Suppressor macrophage treated with lipopolysaccharide for 4 hours (primary cell): ENCODE measurements at places on chromosomes 16 and 17.

DNA sequence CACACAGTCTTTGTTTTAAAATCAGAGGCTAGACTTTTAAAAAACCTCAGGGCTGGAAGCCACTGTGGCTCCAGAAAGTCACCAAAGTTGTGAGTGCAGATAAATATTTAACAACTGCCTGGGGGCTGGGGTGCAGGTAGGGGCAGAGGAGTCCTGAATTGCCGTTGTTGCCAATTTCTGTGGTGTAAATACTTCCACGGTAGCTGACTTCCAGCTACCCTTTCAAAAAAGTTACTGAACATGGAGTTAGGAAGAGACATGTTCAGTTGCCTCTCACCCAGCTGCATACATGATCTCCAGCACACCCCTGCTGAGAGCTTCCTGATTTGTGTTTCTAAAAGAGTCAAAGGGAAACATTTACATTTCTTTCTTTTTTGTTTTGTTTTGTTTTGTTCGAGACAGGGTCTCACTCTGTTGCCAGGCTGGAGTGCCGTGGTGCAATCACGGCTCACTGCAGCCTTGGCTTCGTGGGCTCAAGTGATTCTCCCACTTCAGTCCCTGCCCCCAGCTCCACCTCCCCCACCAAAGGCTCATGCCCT lies 58.7 kb downstream of the PLXDC1 start:
- DNase-seq, result peak; percentile 66

DNA sequence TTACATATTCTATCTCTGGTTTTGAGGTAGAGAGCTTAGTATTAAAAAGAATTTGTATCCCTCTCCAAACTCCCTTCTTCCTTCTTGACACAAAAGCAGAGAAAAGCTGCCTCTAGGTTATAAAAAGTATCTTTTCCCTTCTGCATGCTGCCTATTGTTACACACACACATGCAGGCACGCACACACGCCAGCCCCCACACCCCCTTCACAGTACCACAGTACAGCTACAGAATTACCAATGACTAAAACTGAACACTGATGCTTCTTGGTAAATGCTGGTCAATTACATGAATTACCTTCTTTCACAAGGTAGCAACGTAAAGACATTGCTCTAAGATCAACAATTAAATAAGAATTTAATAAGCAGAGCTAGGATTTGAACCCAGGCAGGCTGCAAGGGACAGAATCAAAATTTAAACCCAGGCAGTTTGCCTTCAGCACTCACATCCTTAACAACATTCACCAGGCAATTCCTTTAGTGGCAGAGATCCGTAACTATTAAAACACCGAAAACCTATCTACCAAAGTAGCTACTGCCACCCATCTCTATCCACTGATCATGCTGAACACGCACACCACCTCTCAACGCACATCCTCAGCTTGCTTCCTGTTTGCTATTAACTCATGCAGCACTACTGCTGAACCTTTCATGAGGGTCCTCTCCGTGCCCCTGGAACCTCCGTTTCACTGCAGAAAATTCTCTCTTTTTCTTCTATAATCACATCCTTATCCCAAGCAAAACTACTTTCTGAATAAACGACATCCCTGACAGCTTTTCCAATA lies 37.8 kb downstream of the YWHAE start:
- DNase-seq, result no peak

DNA sequence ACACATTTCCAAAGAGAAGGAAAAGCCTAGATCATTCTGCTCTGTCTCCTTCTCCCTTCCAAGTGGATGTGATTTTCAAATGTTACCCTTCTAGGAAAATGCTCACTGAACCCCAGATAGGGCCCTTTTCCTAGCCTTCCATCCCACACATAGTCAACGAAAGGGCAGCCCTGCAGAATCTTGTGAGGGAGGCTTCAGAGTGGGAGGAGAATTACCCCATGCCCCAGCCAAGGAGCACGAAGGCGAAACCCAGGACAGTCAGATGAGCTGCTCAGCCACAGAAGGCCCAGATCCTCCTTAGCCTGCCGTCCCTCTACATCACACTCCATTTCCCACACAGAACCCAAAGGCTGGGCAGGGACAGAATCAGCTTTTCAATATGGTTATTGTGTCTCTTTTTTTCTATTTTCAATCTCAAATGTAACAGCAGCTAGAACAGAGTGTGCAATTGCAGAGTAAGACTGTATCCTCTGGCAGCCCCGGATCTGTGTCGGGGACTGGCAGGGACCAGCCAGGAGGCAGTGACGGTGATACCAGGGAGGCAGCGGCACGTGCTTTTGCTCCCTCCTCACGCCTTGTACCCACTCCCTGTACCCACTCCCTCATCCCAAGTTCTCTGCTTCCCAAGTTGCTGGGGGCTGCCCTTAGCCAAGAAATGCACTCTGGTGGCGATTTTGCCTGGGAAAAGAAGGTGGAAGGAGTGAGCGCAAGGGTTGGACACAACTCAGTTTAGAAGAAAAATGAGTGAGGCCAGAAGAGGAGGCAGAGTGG lies 3.7 kb upstream of the SDK2 start:
- no peak for DNase-seq

- DNase-seq, result no peak
These were observed 594 bp upstream of the ABCA6 start for GRCh38 chr17:69142175-69142802.

- peak; percentile 52 for DNase-seq
These were observed 70.1 kb downstream of the ABCC1 start for GRCh38 chr16:16019488-16019887.

DNA sequence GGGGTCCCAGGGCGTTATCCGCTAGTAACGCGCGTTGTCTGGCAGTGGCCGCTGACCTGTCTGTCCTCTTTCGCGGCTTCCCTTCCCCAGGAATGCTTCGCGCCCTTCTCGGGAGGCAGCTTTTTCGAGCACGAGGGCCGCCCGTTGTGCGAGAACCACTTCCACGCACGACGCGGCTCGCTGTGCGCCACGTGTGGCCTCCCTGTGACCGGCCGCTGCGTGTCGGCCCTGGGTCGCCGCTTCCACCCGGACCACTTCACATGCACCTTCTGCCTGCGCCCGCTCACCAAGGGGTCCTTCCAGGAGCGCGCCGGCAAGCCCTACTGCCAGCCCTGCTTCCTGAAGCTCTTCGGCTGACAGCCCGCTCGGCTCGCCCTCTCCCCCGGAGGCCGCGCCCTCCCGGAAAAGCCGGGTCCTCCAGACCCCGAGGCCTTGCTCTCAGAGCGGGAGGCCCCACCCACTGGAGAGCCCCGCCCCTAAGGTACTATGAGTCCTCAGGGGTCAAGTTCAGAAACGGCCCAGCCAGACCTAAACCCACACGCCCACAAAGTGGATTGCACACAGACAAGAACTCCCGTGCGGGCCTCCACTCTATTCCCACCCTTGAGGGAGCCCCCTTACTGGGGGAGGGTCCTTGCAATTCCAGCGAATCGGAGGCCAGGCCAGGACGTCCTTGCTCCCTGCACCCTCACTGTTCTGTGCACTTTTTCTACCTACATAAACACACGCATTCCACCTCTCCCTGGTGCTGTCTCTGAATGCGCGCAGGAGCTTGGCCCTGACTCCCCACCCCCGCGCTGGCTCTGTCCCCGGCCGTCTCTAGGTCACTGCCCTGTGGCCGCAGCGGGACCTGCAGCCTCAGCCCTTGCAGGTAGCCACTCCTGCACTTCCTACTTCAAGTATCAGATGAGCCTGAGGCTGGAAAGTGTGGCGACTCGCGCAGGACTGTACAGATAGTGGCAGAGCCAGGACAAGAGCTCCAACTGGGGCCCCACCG lies 5.4 kb upstream of the SLC5A2 start:
- DNase-seq, result no peak

- peak; percentile 83 for DNase-seq
These were observed 238.2 kb downstream of the KCNJ2 start for GRCh38 chr17:70407506-70407905.

- DNase-seq, result peak; percentile 94
These were observed 1.5 kb upstream of the ALOXE3 start for GRCh38 chr17:8119581-8120519.

- DNase-seq, result peak; percentile 55
These were observed 14.4 kb downstream of the SYCE1L start for GRCh38 chr16:77213542-77214106.
